ENCODE measurements at places on chromosomes 12 and 14.

GRCh38 chr12:77387214-77387613, 321.8 kb upstream of the E2F7 start:
- no peak for DNase-seq

DNA sequence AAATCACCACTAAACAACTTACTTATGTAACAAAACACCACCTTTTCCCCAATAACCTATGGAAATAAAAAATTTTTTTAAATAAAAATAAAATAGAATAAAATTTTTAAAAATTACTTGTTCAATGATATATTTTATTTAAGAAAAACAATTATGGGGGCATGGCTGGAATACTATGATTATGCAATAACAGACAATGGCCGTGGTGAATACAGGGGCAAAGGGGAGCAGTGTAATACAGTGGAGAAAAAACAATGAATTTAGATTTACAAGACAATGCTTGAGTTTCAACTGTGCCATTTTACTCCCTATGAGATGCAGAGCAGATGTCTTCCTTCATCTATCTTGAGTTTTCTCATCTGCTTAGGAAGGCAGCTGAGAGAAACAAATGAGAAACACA, 72.9 kb downstream of the BLTP3B start:
- no peak for DNase-seq

DNA sequence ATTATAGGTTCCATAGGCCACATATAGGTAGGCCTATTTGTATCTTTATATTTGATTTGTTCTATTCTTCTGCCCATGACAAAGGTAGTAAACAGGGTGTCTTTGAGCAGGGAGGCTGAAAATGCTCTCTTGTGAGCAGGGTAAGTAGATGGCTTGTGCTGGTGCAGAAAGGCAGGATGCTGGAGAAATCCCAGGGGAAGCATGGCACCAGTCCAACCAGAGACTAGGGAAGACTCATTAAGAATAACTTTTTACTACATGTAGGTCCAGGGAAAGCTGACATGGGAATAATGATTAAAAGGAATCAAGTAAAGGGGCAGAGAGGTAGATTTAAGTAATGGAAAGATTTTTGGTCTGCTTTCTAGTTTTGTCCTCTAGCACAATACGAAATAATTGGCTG, 245.0 kb downstream of the RGS6 start:
- DNase-seq: no peak

DNA sequence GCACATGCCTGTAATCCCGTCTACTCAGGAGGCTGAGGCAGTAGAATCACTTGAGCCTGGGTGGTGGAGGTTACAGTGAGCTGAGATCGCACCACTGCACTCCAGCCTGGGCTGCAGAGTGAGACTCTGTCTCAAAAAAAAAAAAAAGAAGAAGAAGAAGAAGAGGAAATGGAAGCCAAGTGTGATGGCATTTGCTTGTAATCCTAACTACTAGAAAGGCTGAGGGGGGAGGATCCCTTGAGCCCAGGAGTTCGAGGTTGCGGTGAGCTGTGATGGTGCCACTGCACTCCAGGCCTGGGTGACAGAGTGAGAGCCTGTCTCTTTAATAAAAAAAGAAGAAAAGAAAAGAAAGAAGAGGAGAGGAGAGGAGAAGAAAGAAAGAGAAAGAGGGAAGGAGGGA, 52.1 kb downstream of the LGMN start:
- DNase-seq: no peak

DNA sequence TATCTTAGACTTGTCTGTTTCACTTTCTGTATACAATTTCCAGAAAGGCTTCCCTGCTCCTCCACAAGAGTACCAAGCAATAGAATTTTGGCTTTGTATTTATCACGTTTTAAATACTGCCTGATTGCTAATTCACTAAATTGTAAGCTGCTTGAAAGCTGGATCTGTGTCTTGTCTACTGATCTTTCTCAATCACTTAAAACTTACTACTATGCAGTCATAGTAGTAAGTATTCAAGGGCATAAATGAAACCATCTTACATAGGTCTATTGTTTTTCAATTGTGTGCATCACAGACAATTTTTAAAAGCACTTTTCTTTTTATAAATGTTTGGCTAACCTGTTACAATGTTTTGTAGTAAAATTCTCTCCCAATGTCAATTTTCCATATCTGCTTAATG, 1.2 kb upstream of the GLIPR1L2 start:
- no peak for DNase-seq
